Nucleus accumbens (tissue), 56 donors: ENCODE measurements at places on chromosomes 4 and X.

GRCh38 chr4:148355442-148356123 lies 86.6 kb downstream of the NR3C2 start:
- no peak for DNase-seq

GRCh38 chr4:40731792-40732245 lies 17.9 kb upstream of the NSUN7 start:
- no peak for DNase-seq

DNA sequence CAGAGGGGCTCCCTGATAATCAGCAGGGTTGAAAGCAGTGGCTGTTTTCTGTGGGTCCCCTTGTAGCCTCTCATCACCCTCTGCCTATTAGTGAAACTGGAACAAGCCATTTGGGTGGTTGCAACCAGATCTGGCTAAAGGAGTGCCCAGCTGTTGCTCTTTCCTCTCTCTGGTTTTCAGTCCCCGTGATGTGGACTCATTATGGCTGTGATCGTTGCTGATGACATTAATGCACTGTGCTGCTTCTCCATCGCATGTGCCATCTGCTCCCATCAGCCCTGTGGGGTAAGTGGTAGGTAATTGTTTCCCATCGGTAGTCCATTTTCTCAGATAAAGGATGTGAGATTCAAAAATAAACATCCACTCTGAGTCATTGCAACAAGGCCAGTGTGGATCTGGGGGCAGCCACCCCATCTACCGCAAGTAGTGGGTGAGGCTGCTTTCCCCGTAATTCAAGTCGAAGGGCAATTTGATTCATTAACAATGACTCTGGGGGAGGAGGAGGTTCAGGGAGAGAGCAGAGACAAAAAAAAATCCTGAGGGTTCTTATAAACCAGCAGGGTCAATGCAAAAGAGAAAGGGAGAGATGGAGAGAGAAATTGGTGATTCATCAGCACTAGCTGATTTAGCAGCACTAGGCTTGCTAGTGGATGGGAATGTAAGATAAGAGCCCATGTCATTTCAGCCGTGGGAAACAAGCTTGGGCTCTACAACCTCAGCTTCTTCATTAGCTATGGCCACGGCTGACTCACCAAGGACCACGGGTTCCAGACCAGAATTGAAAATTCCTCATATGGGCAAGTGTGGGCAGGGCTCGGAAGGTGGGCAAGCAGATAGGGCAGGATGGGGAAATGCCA lies 357.8 kb downstream of the MID1IP1 start:
- no peak for DNase-seq

DNA sequence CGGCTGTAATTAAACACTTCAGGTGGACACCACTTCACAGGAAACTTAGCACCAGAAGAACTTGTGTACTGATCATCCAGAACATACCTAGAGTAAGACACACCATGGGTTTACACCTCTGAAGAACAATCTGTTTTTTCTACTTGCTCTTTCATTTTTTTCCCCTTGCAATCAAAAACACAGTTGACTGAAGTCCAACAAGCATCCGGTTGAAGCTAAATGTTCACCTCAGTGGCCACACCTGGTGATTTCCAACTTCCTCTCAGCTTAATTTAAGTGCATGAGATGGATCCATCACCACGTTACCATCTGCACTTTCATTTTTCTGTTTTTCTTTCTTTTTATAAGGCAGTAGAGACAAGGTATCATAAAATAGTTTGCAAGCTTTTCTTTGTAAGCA lies 4.9 kb upstream of the TXK start:
- DNase-seq = no peak

- DNase-seq = no peak
These were observed 377.1 kb upstream of the HS3ST1 start for GRCh38 chr4:11805842-11806241.

- DNase-seq = no peak
These were observed at the start of gene SULT1E1 for GRCh38 chr4:69860052-69860451. SULT1E1 (minus strand) TSS chr4:69860145; CDS start chr4:69857644, 2,501 bp downstream.
